ENCODE measurements at places on chromosomes 1 and 21.

GRCh38 chr1:179817056-179817455 is 60.5 kb downstream of the TOR1AIP2 start:
- DNase-seq = no peak

DNA sequence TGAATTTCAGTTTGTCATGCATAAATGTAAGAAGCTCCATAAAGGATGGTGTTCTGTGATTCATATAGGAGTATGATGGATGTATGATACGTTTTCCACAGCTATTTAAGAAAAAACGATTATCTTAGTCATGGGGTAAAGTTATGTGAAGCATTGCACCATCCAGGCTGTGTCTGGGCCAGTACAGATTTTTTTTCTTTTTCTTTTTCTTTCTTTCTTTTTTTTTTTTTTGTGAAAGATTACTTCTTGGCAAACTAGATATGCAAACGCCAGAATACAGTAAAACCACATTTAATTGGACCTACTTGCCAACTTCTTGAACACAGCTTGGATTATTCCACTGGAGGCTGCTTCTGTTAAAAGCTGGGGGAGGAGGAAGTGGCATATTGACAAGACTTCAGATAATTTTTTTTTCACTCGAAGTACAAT is 14.9 kb downstream of the ZBTB18 start:
- no peak for DNase-seq

GRCh38 chr1:13478692-13479091 is 35.1 kb downstream of the LRRC38 start:
- no peak for DNase-seq

GRCh38 chr1:57157818-57158603 is 192.2 kb upstream of the C8B start:
- no peak for DNase-seq

DNA sequence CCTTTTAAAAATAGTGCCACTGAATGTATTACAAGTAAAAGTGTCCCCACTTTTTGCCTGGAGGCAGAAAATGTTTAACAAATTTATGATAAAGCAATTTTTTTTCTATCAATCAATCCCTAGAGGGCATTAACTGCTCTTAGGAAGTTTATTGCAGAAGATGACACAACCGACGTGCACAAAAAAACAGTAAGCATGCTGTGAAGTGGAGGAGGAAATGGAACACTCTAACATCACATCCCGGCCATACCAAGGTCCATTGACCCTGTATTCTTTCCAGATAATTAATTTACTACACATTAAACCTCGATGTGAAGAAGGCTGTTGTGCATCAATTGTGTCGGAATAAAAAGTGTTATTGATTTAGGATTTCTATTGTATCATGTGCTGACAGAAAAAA is 264.9 kb upstream of the NR5A2 start:
- DNase-seq = no peak

DNA sequence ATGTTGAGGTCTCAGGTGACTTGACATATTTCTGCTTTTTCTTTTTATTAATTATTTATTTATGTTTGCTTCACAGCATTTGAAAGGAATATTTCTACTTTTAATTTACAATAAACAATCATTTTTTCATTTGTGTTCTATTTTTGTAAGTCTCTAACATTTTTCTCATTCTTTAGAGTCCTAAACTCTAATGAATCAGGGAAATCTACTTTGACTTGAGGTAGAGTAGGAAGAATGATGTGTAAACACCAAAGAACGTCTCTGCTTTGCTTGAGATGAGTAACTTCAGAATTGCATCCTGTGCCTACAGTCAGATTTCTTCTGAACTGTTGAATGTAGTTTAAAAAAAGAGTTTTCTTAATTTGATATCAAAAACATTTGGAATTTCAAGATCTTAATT is 65.2 kb downstream of the CNST start:
- DNase-seq = no peak

GRCh38 chr1:206637605-206638004 is 2.3 kb downstream of the DYRK3 start:
- no peak for DNase-seq

DNA sequence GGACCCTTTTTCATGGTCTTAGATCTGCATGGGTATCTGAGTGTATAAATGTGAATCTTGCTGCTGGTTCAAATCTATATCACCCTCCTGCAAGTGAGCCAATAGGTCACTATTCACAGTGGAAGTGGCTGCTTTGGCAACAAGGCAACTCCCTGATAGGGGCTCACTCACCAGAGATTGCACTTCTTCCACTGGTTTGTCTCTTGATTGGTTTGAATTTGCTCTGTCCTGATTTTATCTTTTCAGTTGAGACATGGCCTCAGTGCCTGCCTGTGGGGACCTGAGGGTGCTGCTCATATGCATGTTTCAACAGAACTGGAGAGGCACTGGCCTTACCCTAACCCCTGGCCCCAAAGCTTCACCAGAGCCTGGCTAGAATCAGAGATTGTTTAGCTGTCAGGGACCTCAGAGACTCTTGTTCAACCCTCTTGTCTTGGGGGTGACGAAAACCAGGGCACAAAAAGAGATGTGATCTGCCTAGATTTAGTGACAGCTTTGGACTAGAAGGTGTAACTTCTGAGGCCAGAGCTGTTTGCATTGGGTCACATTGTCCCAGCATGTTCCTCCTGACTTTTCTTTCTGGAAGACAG is 16.9 kb downstream of the AVPR1B start:
- DNase-seq = no peak

- DNase-seq = no peak
Observed at GRCh38 chr1:170676628-170677027, 12.7 kb downstream of the PRRX1 start.

DNA sequence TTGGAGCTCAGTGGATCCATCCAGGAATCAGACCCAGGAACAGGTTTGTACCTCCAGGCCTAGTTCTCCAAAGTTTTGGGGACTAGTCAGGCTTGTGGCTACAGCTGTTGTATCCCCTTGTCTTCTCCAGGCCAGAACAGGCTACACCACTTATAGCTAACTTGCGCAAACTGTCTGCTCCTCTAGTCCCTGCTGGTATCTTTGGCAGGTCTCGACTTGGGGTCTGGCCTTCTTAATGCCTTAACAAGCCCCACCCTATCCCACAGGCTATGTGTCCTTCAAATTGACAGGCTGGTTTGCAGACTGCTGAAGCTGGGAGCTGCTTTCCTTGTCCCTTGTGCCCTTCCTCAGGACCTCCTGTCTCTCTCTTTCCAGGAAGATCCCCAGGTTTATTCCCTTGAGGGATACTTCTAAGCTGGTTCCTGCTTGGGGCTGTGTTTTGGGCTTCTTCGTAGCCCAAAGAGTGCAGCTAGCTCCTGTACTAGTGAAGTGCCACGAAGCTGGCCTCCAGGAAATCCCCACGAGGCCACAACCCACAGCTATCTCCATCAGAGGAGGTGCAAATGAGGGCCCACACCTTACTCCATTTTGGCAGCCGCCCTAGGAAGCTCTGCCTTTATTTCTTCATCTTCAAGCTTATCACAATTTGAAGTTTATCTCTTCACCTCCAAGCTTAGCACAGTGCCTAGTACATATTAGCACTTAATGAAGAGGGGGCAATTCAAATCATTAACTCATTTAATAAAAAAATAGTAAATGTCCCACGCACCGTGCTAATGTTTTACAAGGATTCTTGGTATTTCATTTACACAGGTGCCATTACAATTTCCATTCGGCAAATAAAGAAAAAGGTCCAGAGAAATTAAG is 683 bp upstream of the DMAP1 start:
- no peak for DNase-seq
